CD4-positive, alpha-beta T cell treated with Interferon gamma for 1 hour (primary cell): ENCODE measurements at places on chromosomes 13 and 19.

DNA sequence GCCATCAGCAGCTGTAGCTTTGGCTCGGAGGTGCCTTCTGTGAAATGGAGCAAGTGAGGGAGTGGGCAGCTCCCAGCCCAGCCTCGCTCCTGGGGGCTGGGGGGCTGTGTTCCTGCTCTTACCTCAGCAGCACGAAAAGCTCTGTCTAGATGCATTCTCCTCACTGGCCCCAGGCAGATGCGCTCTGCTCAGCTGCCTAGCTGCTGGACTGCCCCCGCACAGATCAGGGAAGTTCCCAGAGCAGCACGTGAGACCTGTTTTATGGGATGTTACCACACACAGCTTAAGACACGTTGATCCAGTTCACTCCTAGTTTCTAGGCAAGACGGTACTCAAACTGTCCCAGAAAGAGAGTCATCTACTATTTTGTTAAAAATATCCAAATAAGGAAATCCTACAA, 13.6 kb downstream of the LCP1 start:
- DNase-seq: peak; percentile 69

DNA sequence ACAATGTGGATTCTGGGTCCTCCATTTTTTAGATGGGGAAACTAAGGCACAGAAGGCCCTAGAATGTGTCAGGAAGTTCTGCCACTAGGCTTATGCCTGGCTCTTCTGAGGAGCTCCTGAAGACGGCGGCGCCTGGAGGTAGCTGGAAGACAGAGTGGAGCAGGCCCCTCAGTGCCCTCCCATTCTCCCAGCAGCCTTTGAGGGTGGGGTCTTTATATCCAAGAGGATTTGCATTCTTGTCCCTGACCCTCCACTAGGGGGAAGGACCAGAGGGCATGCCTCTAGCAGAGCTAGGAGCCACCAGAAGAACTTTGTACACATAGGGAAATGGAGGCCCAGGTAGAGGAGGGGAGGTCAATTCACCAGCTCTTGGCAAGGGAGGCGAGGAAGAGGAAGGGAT, 9.4 kb downstream of the CELF5 start:
- no peak for DNase-seq

- no peak for DNase-seq
Measured at GRCh38 chr19:28289295-28290063, 923.5 kb downstream of the UQCRFS1 start.

DNA sequence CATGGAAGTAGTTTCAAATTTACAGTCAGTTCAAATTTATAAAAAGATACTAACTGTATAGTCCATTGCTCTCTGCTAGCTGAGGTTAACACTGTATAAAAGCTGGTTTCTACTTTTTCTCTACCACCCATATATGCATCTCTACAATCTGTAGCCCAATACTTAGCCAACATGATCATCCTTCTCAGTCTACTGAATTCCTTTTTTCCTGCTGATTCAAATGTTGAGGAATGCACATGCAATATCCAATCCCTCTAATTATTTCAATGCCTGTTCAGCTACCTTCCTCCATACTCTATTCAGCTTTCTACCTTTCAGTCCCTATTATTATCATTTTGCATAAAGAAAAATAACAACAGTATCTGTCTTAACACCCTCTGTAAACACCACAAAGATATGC, 15.6 kb downstream of the KPNA3 start:
- DNase-seq: no peak

- DNase-seq: no peak
Measured at GRCh38 chr19:4967738-4968461, 1.0 kb upstream of the KDM4B start.

- DNase-seq: no peak
Measured at GRCh38 chr13:111859354-111860230, 207.4 kb upstream of the SOX1 start.

- no peak for DNase-seq
Measured at GRCh38 chr13:109481040-109481439, 305.3 kb downstream of the IRS2 start.

GRCh38 chr19:41501854-41502253, 58.9 kb downstream of the ERICH4 start:
- no peak for DNase-seq

DNA sequence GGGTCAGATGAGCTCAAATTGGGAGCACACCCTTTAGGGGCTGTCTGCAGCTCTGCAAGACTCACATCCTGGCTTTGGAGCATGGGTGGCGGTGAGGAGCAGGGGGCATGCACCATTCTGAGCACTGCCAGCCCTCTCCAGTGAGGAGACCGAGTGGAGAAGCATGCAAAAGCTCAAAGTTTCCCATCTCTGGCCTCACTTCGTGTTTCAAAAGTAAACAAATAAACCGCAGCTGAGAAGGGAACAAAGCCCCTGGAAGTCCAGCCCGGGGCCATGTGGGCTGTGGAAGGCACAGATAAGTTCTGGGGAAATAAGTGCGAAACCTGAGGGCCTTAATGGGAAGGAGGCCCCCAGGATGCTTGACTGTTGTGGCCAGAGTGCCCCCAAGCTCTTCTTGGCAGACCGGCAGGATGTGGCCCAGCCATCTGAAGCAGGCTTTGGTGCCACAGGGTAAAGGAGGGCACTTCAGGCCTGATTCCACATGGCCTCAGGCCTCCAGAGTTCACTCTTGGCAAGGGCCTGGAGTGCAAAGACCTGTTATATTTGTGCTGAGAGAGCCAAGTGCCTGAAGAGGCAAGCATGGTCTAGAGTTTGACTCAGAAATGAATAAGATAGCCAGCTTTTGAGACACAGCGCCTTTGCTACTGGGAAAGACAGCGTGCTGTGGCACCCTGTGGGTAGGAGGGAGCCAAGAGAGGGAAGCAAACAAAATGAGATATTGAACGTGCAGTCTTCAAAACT, 1.2 kb downstream of the MEDAG start:
- DNase-seq: no peak

DNA sequence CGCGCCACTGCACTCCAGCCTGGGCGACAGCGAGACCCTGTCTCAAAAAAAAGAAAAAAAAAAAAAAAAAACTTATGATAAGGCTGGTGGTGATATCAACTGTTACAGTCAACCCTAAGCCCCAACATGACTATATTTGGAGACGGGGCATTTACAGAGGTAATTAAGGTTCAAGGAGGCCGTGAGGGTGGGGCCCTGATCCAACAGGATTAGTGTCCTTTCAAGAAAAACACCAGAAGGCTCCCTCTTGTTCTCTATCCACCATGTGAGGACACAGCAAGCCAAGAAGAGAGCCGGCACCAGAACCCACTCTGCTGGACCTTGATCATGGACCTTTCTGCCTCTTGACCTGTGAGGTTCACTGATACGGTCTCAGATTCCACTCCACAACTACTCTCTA, 14.1 kb downstream of the MIER2 start:
- DNase-seq: no peak

DNA sequence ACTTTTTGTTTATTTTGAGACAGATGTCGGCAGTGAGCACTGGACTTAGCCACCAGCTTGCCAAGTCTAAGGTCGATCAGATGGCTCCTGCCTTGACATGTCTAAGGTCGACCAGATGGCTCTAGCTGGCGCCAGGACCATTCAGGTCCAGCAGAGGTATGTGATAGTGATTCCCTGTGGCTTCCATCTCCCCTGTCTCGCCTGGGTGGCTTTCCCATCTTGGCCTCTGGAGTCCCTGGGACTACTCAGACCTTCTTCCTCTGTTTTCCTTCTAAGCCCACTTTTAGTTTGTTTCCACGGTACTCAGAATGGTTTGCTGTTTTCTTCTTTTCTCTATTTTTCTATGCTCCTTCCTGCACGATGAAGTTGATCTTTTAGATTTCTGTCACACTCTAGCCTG, 1435.7 kb downstream of the UQCRFS1 start:
- DNase-seq: no peak

GRCh38 chr13:79190932-79191331, 215.1 kb downstream of the RBM26 start:
- DNase-seq: no peak

- DNase-seq: no peak
Measured at GRCh38 chr13:75723901-75724300, 87.8 kb downstream of the LMO7 start.

DNA sequence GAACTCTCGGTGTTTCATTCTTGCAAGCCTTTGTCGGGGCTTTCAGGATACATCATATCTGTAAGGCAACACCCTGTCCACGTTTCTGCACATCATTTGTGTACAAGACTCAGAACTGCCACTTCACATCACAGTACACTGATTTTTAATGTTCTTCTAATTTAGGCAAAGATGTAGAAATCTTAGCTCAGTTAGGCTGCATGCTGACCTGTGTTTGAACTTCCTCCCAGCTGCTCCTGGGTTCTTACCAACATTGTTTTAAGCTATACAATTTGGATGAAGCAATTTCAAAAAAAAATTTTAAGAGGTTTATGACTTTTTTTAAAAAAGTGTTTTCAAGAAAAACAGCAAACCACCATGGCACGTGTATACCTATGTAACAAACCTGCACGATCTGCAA, 1047.9 kb upstream of the SLC10A2 start:
- no peak for DNase-seq

- DNase-seq: no peak
Measured at GRCh38 chr19:49924004-49924880, 4.8 kb upstream of the ATF5 start.

DNA sequence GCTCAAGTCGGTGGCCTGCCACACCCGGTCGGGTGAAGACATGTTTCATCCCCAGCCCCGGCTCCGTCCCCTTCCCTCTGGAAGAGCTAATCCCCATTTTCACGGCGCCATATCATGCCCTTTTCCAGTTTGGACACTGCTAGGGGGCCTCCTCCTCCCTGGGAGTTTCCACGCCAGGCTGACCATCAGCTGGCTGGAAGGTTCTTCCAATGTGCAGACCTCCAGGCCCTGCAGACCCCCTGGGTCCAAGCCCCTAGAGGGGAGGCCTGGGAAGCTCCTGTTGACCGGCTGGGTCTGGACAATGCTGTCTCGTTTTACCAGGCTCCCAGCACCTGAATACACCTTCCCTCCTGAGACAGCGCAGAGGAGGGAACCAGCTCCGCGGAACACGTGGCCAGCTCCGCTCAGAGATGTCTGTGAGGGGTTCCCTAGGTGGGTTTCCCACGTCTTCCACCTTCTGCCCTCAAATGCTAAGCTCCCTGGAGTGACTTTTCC, 44.7 kb upstream of the RANBP3 start:
- DNase-seq: no peak

DNA sequence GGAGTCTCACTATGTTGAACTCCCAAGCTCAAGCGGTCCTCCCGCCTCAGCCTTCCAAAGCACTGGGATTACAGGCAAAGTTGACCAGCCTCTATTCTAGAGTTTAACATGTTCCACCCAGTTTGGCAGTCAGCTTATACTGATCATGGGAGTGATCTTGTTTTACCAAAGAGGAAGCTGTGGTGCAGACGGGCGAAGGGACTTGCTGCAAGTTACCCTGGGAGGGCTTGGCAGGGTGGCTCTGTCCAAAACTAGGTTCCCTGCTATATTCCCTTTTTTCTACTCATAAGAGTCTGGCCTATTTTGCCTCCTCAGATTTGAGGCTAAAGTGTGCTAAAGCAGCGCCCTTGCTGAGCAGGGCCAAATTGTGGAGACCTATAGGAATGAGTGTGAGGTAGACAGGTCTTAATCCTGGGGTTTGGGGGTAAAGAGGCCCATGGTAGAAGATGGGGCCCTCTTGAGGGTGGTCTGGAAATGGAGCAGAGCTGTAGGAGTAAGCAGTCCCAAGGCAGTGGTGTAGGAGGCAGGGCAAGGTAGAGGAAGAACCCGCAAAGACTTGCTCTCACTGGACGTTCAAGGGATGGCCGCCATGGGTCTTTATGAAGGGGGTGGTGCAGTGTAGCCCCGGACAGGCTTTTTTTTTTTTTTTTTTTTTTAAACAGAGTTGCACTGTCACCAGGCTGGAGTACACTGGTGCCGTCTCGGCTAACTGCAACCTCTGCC, 3.3 kb downstream of the RPS19 start:
- no peak for DNase-seq

DNA sequence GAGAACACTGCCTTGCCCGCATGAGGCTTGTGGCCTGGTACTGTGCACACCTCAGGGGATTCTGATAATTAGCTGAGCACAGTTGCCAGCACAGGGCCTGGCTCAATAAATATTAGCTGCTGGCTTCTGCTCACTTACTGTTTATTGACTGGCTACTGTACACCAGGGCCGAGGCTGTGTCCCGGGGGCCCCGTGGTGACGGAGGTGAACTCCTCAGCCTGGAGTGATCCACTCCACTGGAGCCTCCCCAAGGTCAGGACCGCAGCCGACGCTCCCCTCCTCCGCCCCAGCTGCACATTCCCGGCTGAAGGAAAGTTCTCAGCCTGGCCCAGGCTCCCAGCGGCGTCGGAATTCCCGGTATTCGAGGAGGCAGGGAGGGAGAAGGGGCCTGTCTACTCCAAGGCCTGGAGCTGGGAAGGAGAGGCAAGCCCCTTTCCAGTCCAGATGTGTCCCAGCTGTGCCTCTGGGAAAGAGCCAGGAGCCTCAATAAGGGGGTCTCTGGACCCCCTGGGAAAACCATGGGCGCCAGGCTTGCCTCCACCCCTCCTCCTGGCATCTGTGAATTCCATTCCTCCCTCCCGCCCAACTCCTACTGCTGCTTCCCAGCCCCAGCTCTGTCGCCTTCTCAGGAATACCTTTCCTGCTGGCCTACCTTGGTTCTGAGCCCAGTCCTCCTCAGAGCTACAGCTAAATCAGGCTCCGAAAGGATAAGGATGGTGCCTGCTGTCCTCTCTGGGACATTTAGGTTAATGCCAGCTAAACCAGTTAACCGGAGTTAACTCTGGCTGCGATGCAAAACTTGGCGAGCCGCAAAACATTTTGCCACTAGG, 7.3 kb downstream of the RPS16 start:
- DNase-seq: no peak
